ENCODE measurements at places on chromosomes 13 and 19. TPM values are rescaled to one million over a fixed set of nuclear protein-coding genes. Genes with fewer than 3 reads are reported as not detected.

MRPL4 gene
- 25.4 TPM for total RNA-seq

GSX1 gene
- not detected for total RNA-seq

CEACAM21 gene
- total RNA-seq: 3.1 TPM

PGLYRP2 gene
- total RNA-seq: not detected

ATP4B gene
- total RNA-seq: not detected

SPRED3 gene
- total RNA-seq: 19.6 TPM

FCER2 gene
- 0.36 TPM for total RNA-seq

HCN2 gene
- total RNA-seq: 0.30 TPM

PCDH9 gene
- 6.3 TPM for total RNA-seq

ZNF135 gene
- 3.4 TPM for total RNA-seq

C19orf25 gene
- total RNA-seq: 19.7 TPM

EVI5L gene
- 13.0 TPM for total RNA-seq

ERVK3-1 gene
- total RNA-seq: 34.3 TPM

BCAM gene
- 161 TPM for total RNA-seq

TMEM255B gene
- 67.3 TPM for total RNA-seq

STX10 gene
- 47.4 TPM for total RNA-seq

PSPC1 gene
- total RNA-seq: 61.3 TPM

SLC7A10 gene
- total RNA-seq: not detected

CAB39L gene
- 25.1 TPM for total RNA-seq

RAB11B gene
- 119 TPM for total RNA-seq

PBX4 gene
- total RNA-seq: 1.4 TPM

RGL3 gene
- total RNA-seq: 51.6 TPM

ZSCAN4 gene
- not detected for total RNA-seq

DMRTC2 gene
- not detected for total RNA-seq

NXNL1 gene
- not detected for total RNA-seq

FUT2 gene
- total RNA-seq: not detected

CRX gene
- total RNA-seq: not detected

ADAMTS10 gene
- 58.1 TPM for total RNA-seq

STARD13 gene
- 85.5 TPM for total RNA-seq

CC2D1A gene
- total RNA-seq: 37.2 TPM

MEF2B gene
- total RNA-seq: 1.6 TPM

ZNF433 gene
- total RNA-seq: 5.1 TPM

TGFBR3L gene
- not detected for total RNA-seq

HCST gene
- 18.7 TPM for total RNA-seq

PSG2 gene
- total RNA-seq: not detected

ZNF681 gene
- 0.91 TPM for total RNA-seq

ZNF93 gene
- total RNA-seq: 3.9 TPM

VSTM2B gene
- not detected for total RNA-seq

BEST2 gene
- total RNA-seq: not detected

ZNF154 gene
- total RNA-seq: 6.4 TPM

TPP2 gene
- 44.9 TPM for total RNA-seq

ZNF708 gene
- total RNA-seq: 20.8 TPM

TEX26 gene
- not detected for total RNA-seq

ZNF14 gene
- total RNA-seq: 10.9 TPM

RAB3A gene
- 3.8 TPM for total RNA-seq

EIF3K gene
- 171 TPM for total RNA-seq

KLK3 gene
- not detected for total RNA-seq

KIR2DL1 gene
- total RNA-seq: not detected

KCNK6 gene
- 18.7 TPM for total RNA-seq

KASH5 gene
- not detected for total RNA-seq

SLITRK1 gene
- 0.24 TPM for total RNA-seq

MCF2L gene
- total RNA-seq: 73.3 TPM

CGB3 gene
- not detected for total RNA-seq

ZNF382 gene
- total RNA-seq: 10.3 TPM

CSNK1A1L gene
- not detected for total RNA-seq

MZF1 gene
- total RNA-seq: 17.7 TPM

CYSLTR2 gene
- total RNA-seq: 1.1 TPM

KLK2 gene
- total RNA-seq: not detected

CYP2F1 gene
- total RNA-seq: not detected

Measured in aorta (tissue), 5 donors.